ENCODE measurements at places on chromosomes 2 and 18.

- DNase-seq: no peak
Observed at GRCh38 chr18:79401494-79402208, 5.9 kb downstream of the NFATC1 start.

GRCh38 chr2:126855606-126856005, 43.1 kb upstream of the TEX51 start:
- DNase-seq: no peak

- DNase-seq: no peak
Observed at GRCh38 chr2:88601286-88601685, 26.0 kb downstream of the EIF2AK3 start.

GRCh38 chr18:48407358-48407757, 1.8 kb downstream of the ZBTB7C start:
- no peak for DNase-seq

DNA sequence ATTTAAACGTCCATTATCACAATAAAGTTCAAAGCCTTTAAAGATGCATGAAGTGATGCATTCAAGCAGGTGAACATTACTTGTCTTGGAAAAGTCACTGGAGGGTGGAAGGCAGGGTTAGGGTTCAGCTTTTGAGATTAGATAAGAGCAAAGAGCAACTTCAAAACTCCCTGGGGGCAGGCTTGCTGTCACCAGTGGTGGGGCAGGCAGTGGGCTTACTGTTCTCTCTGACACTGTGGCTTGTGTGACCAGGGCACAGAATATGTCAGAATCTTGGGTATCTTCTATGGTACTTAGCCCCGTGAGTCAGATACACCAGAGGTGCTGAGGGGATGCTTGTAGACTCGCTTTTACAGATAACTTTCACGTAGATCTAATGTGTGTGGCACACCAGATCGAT, 52.8 kb downstream of the WIPF1 start:
- DNase-seq: no peak

GRCh38 chr2:198116756-198117155, 312.4 kb downstream of the PLCL1 start:
- no peak for DNase-seq

DNA sequence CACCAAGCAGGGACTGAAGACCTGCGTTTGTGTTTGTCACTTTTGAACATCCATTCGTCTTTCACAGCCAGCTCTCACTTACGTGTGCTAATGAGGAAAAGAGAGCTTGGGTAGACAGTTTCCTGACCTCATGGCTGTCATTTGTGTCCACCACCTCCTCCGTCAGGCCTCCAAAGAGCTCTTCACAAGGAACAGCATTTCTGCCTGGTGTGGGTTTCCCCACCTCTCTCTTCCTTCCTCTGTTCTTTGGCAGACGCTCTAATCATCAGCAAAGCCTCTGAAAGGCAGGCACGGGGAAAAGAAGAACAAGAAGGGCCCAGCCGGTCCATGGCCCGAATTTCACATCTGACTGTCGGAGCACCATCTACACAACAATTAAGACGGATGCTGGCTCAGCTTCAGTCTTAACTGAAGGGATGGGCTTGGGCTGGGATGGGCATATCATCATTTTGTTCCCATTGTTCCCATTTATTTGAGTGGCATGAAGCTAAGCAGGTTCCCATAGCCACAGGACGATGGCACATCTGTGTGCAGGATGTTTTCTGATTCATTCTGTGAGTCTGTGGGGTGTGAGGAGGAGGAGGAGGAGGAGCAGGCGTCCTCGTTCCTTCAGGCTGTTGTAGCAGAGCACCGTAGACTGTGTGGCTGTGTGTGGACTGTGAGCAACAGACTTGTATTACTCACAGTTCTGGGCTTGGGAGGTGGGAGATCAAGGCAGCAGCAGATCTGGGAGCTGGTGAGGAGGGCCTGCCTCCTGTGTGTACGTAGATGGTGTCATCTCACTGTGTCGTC, 66.4 kb downstream of the TSHZ1 start:
- no peak for DNase-seq

GRCh38 chr2:8761529-8762164, 75.8 kb downstream of the KIDINS220 start:
- DNase-seq: no peak

DNA sequence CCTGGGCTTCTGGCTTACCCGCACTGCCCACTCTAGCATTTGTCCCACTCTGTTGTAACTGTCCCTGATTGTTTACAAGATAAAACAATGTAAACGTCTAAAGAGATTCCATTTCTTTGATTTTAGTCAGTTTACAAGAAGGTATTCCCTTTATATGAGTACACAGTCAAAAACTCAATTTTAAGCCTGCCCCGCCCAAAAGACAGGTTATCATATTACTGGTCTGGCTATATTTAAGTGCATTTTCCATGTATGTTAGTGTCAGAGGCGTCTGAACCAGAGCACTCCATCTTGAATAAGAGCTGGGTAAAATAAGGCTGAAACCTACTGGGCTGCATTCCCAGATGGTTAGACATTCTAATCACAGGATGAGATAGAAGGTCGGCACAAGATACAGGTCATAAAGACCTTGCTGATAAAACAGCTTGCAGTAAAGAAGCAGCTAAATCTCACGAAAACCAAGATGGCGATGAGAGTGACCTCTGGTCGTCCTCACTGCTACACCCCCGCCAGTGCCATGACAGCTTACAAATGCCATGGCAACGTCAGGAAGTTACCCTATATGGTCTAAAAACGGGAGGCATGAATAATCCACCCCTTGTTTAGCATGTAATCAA, 15.0 kb downstream of the GPR45 start:
- no peak for DNase-seq

DNA sequence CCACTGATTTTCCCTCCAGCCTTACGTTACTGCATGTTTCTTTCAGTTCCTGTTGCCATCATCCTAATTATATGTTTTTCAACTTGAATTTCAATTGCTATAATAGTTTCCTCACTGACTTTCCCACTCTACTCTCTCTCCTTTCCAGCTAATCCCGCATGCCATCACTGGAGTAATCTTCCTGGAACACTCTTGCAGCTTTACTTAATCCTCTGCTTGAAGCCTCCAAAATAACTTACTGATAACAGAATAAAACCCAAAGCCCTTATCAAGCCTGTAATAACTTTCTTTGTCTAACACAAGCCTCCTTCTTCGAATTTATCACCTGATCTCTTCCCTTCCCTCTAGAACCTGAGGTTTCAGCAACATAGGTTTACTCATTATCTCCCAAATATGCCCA, 237.3 kb downstream of the LTBP1 start:
- DNase-seq: no peak

GRCh38 chr18:73479477-73479876, 611.7 kb upstream of the NETO1 start:
- no peak for DNase-seq

DNA sequence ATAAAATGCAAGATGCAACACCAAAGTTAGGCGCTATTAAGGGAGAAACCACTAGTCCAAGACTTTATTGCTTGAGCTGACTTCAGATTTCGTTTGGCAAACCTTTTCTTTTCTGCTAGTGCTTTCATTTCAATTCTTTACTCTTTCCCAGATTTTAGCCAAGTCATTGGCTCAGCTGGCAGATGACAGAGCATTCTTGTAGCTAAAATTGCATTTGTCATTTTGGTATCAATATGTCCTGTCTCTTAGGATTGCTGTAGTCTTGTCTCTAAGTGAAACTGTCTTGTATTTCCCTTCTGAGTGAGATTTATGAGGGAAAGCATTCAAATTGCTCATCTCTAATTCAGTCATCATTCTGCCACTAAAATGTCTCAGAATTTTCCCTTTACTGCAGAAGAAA, 335.1 kb downstream of the METTL4 start:
- no peak for DNase-seq

DNA sequence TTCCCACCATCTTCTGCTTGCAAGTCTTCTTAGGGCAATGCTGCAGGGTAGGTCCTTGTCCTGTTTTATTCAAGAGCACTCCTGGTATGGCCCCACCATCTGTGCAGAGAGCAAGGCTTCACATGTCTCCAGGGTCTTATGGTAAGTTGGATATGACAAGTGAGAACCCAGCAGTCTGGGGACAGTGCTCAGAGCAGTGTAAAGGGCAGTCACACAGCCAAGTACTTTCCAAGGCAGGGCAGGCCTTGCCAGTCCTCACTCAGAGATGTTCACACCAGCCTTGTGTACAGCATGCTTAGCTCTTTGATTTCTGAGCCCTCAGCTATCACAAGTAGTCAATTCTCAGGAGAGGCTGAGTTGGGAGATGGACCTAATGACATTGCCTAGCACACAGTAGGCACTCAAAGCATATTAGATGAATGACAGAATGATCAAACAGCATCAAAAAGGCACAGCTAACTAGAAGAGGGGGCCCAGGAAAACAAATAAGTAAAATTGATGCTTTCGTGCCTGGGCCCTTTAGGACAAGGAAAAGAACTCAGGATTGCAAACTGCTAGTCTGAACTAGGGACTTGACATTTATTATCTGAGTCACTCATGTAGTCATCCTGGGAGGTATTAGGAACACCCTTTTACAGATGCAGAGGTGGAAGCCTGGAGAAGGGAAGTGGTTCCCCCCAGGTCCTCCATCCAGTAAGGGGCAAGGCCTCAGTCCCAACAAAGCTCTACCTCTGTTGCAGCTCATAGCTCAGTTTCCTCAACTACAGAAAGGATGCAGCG, 86.7 kb upstream of the CTAGE1 start:
- no peak for DNase-seq

DNA sequence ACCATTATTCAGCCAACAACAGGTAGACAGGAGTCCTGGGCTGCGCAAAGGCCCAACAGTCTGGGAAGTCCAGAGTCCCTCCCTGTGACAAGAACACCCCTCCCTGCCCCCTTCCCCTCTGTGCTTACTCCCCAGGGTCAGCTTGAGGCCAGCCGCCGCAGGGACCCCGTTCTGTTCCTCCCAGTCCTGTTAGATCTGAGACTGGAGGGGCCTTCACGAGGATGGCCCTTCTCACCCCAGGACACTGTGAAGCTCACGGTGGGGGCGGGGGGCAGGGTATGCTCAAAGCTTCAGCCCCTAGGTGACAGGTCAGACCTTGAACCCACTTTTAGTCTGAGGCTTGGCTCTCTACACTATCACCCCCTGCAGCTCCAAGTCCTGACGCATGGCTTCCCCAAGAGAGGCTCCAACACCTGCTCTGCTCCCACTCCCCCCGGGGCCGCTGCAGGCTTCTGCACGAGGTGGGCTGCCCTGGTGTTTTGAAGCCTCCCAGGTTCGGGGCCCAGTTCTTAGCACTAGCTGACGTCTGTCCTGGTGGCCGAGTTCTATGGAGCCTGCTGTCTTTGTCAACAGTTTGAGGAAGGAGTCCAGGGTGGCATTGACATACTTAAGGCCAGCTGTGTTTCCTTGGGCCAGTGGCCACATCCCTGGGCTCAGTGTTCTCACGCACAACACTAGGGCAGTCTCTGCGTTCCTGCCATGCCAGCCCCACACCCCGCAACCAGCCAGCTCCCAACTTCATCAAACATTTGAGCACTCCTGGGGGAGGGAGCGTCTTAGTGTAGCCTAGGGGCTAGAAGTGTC, 37.2 kb upstream of the HPCAL1 start:
- no peak for DNase-seq

- DNase-seq: no peak
Observed at GRCh38 chr2:126802316-126802715, 96.4 kb upstream of the TEX51 start.

GRCh38 chr2:142983174-142983573, 105.7 kb downstream of the KYNU start:
- DNase-seq: no peak

DNA sequence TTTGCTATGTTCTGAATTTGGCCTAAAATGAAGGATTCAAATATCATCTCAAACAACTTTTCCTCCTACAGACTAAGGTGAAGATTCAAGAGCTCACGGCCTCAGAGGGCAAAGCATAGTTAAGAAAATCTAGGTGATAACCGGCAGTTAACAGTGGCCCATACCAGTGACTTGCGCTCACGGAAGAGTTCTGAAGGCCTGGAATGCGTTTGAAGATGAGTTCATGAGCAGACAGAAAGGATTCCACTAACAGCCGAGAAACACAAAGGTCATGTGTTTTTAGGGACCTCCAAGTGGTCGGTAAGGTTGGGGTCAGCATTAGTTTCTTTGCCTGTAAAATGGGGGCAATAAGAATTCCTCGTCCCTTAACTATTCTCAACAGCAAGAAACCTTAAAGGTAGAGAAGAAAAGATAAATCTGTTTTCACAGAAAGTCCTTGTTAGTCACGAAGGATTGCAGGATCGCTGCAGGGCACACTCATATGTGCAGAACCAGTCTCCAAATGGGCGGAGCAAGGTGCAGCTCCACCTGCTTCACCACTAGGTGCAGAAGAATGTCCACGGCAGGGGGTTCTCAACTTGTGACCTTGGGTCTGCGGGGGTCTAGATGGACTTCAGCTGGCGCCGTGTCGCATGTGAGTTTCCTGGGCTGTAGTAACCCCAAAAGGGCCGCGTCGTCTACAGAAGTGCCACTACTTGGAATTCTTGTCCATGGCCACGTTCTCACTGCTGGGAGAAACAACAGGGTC, 708 bp upstream of the RPIA start:
- DNase-seq: peak; percentile 4

- DNase-seq: no peak
Observed at GRCh38 chr2:56613920-56614319, 430.1 kb downstream of the CCDC85A start.

- no peak for DNase-seq
Observed at GRCh38 chr2:148013876-148014275, 6.7 kb downstream of the ORC4 start.

DNA sequence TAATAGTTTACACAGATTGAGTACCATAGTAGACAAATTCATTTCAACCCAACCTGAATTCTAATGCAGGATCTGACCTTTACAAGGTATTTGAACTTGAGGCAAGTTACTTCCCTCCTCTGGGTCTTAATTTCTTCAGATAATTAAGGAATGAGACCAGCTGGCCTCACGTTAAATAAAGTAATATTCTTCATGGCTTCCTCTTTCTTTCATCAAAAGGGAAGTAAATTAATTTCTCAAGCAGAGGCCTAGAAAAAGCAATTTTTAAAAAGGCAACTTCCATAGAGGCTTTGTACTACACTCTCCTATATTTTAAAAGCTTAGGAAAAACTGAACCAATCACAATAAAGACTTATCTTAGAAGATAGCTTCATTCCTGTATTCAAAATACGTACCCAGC, 109.2 kb downstream of the EXOC6B start:
- no peak for DNase-seq

DNA sequence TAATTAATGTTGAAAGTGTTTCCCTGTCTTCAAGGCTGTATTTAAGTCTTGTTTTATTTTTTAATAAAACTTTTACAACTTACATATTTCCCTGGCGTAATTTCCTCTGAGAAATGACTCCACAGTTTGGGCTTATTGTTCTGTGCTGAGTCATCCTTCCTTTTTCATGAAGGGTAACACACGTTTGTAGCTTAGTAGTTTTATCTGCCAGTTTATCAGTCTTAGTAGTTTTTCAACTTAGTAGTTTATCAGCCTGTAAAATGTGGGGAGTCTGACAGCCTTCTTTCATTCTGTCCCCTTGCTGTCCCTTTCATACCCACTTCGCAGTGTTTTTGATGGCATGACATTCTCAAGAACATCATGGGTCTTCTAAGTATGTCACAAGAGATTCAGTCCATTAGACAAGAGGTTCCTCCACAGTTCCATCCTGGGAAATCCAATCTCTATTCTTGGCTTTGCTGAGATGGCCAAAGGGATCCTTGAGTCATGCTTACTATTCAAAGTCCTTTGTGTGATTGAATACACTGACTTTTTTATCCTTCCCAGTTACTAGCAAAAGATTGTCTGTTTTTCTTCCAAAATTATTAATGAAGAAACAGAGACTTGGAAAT, 60.0 kb upstream of the SGPP2 start:
- DNase-seq: no peak

GRCh38 chr2:142997231-142997630, 119.8 kb downstream of the KYNU start:
- no peak for DNase-seq

All from stimulated activated CD4-positive, alpha-beta T cell treated with anti-CD3 and anti-CD28 coated beads, Interleukin-15, amount 100 ng/mL, for 1 hour (primary cell).